Hematopoietic multipotent progenitor cell treated with erythropoietin and hydrocortisone succinate and interleukin-3 and kit ligand, for 4 days (in vitro differentiated cells): ENCODE measurements at places on chromosomes 6 and 20.

- DNase-seq = peak; percentile 20
These were observed 4.3 kb downstream of the PSMG4 start for GRCh38 chr6:3263096-3263495.

GRCh38 chr6:159092631-159093030 is 47.8 kb upstream of the TAGAP start:
- DNase-seq = peak; percentile 71

DNA sequence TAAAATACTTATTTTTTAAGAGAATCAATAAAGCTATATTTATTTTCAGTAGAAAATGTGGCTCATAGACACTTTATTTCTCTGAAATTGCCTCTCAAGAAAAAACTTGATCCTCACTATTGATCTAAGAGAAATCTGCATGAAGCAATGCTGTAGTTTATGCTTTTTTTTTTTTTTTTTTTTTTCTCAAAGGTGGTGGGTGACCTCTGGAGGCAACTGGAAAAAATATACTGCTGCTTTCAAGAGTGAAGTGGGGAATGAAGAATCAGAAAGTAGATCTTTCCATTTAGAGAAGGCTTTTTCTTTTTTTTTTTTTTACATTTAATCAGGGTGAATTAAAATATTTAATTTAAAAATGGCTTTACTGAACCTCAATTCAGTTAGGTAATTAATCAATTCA is 169.3 kb downstream of the SLC16A10 start:
- peak; percentile 60 for DNase-seq

DNA sequence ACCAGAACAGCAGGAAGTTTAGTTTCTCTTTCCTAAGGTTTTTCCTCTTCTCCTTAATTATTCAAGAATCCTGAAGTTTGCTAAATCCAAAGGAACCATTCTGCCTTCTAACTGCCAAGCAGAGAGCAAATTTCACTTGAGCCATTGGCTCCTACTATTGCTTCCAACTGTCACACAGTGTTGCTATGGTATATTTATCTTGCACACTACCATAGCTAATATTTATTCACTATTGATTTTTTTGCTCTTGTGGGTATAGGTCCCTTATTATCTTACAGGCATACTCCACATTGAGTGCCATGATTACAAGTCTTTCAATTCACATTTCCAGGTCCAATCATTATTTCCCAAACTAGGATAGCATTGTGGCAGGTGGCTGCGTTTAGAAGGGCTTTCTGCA is 266.7 kb upstream of the FLRT3 start:
- DNase-seq = no peak

DNA sequence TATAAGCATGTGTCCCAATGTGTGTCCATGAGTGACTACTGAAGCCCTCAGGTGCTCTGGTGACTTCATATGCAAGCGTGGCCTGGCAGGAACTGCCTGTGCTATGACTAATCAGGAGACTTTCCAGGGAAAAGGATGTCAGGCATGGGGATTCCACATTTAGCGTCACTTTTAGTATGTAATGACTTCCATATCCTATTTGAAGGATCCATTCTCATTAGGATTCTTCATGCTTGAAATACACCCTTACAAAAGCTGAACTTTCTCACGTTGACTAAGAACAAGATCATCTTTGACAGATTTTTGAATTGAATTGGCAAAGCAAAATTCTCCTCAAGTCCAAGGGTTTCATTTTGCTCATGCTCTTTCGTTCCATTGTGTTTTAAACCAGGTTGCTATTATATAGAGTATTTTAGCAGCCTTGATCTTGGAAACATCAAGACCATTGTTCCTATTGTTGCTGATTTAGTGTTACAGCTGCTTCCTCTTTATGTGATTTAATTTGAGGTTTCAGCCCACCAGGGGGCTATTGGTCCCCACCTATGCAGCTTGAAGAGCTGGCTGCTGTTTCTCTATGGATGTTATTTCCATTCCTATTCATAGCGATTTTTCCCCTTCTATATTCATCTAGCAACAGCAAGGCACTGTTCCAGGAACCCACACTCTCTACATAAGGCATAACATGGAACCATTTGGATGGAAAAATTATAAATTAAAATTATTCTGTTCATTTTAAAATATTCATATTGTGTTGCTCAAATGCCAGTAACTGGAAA is 418.6 kb downstream of the CDKAL1 start:
- DNase-seq = peak; percentile 20

- DNase-seq = no peak
These were observed 189.4 kb upstream of the ECI2 start for GRCh38 chr6:4324746-4325145.

DNA sequence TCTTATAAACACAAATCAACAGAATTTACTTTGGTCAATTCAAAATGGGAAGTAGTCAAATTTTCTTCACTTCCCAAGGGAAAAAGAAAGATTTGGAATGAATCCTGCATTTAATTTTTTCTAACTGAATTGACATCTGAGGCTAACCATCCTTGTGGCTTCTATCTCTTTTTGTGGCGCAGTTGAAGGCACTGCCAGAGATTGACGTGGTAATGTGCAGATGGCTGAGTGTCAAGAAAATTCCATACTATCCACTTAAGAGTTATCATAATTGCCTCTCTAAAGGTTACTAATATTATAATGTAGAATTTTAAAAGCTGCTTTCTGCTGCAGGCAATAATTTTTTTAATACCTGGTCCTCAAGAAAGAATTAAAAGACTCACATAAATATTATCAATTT is 162.3 kb downstream of the KLHL32 start:
- no peak for DNase-seq

DNA sequence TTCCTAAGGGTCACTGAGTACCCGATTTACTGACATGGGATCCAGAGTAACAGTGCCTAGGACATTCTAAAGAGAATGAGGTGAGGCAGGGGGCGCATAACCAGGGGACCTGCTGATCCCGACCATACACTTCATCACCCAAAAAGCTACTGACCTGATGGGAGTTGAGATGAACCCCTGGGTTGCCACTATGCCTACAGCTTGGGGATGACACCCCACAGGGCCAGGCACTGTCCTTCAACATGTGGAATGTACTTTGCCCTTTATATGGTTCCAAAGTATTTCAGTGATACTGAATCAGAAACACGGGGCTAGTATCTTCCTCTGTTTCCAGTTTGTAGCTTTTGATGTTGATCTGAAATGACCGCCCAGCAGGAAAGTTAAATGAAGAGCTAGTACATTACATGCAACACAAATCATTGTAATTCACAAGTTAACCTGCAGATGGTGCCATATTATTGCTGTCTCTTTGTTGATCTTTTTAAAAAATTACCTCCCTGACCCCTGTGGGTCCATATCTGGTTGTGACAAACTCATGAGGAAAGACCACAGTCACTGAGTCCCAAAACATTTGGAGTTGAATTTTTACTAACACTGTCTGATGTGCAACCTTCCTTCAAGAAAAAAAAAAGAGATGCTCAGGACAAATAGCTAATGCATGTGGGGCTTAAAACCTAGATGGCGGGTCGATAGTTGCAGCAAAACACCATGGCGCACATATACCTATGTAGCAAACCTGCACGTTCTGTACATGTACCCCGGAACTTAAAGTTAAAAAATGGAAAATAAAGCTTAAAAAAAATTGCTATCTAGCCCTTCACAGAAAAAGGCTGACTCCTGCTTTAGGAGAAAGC is 42.7 kb upstream of the GCNT2 start:
- DNase-seq = peak; percentile 77

GRCh38 chr6:164169355-164169754 is 754.8 kb downstream of the QKI start:
- no peak for DNase-seq

DNA sequence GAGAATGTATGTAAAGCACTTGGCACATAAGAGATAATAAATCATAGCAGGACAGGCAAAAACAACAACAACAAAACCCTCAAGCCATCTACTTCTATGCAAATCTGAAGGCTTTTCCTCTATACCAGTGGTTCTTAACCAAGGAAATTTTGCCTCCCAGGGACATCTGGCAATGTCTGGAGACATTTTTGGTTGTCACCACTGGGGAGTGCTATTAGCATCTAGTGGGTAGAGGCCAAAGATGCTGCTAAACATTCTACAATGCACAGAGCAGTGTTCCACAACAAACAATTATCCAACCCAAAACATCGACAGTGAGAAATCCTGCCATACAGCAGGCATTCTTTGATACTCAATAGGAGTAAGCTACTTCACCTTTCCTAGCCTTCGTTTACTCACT is 28.2 kb downstream of the NDRG3 start:
- DNase-seq = peak; percentile 55

DNA sequence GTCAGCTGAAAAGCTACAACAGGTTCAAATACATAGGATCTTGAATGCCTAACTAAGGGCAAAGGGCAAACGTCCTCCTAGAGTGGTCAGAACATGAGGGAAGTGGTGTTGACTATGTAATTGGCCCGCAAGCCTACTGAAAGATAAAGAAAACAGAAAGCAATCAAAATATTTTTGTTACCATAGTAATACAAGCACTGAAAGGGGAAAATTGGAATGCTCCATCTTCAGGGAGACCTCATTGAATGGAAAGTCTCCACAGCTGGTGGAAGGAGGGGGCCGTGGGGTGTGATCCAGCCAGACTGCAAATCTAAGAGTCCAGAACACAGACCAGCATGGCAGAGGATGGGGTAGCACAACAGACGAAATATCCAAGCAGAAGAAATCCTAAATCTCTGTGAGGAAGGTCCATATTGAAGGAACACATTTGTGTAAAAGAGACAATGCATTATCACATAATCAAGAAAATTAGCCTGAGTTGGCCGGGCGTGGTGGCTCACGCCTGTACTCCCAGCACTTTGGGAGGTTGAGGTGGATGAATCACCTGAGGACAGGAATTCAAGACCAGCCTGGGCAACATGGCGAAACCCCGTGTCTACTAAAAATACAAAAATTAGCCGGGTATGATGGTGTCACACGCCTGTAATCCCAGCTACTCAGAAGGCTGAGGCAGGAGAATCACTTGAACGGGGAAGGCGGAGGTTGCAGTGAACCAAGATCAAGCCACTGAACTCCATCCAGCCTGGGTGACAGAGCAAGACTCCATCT is 39.5 kb downstream of the MTFR2 start:
- DNase-seq = no peak

DNA sequence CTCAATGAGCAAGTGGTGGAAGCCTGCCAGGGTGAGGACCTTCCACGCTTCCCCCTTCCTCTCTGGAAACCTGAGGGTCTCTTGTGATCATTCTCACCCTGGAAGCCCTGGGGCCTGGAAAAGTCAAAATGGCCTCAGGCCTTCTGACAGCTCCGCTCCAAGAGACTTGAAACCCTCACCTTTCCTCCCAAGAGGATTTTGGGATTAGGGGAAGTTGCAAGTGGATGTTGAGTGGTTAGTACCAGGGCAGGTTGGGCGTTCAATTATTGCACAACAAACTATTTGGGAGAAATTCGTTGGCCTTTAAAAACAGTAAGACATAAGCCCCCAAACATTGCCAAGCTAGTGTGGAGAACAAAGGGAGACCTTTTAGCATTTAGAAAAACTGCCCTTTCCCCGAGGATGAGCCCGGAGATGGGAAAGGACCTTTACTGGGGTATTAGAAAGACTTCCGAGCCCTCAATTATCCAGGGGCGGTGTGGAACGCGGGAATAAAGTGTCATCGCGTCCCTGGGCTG is 4.7 kb downstream of the NKX2-2 start:
- no peak for DNase-seq

DNA sequence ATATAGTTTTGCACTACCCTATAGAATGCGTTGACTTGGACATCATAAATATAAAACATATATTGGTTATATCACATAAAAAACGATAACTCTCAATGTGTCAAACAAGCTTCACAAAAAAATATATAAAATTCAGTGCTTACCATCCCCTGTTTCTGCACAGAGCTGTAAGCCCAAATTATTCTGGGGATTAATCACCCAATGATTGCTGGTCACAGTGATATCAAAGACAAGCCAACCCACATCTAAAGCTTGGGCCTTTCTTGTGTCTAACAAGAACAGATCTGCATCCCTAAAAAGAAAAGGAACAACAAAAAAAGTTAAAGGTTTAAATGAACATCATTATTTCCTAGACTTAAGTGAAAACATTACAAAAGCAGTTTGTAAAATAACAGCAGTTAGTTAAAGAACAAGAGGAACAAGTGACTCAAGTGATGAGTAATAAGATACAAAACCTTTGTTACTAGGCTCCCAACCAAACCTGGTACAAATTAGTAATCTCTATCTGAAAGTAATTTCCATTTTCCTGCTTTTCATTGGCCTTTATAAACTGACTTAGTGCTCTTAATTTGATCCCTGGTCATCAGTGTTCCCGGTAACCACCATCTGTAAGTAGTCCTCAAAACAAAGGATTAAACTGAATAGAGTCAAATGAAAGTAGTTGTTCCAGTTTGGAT is 81.1 kb downstream of the BMP5 start:
- no peak for DNase-seq

- DNase-seq = no peak
These were observed 144.4 kb upstream of the MAN1A1 start for GRCh38 chr6:119493980-119494379.

DNA sequence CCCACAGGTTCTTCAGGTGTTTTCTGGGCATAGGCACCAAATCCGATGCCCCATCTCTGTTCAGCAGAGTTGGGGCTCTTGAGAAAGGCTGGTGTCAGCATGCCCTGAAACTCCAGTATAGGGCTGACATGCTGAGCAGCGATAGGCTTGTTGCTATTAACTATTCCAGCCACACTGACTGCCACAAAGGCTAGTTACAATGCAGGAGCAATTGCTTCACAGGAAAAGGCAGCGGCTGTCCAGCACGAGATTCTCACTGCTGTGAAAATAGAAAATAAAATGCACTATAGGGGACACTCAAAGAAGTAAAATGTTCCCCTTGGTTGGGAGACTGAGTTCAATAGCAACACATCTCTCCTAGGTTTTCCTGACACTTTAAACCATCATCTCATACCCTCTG is 112.4 kb downstream of the BFSP1 start:
- no peak for DNase-seq

- no peak for DNase-seq
These were observed 89.6 kb downstream of the CDH22 start for GRCh38 chr20:46218656-46219055.

DNA sequence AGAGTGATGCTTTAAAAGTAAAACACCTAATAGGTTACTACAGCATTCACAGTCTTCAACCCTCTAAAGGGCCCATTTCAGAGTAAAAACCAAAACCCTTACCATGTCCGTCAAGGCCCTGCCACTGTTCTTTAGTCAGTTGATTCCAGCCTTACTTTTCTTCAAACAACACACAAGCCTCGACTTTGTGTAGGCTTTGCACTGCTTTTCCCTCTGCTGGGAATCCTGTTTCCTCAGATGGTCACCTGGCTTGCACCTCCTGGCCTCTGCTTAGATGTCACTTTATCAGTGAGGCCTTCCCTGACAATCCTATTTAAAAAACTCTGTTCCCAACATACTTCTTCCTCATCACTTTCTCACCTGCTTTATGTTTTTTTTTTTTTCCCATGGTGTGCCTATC is 77.1 kb upstream of the FLRT3 start:
- DNase-seq = no peak

DNA sequence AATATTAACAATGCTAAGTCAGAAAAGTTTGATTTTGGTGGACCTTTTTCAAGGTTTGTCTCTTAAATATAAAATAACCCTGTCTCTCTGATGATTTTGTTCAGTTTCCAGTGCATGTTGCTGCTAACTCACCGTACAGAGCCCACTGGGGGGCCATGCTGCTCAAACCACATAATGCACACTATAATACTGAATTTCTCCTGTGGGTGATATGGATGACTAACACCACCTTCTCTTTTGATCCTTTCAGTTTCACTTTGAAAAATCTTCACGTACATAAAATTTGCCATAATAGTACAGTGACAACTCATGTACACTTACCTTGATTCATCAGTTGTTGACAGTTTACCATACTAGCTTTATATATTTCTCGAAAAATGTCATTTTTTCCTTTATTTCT is 506.6 kb upstream of the MAN1A1 start:
- DNase-seq = peak; percentile 30
